ENCODE measurements at places on chromosomes 16 and 17. TPM values are rescaled to one million over a fixed set of nuclear protein-coding genes. Genes with fewer than 3 reads are reported as not detected.

DNA sequence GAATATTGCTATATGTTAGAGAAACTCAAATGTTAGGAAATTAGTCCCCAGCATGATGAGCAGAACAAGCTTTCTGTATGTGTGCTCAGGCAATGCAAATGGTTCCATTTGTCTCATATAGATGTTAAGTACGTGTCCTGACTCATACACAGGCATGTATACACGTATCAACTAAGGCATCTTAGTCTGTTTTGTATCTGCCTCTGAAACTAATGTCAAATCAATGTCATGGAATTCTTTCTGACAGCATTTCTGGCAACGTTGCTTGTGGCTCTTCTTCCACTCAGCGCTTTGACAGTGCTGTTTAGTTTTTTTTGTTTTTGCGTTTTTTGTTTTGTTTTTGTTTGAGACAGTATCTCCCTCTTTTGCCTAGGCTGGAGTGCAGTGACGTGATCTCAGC is 111.9 kb downstream of the CNTNAP4 start:
- H3K27ac ChIP-seq: no peak overlapping the region
- no peaks in the 10 kb centered on the region for H3K36me3 ChIP-seq
- DNase-seq: peak; percentile 8
- H3K4me3 ChIP-seq: no peak overlapping the region
- H3K27me3 ChIP-seq: no peaks in the 10 kb centered on the region

GRCh38 chr16:11585460-11586377 is 1.0 kb downstream of the LITAF start:
- no peak for DNase-seq
- no peak overlapping the region for H3K27ac ChIP-seq

DNA sequence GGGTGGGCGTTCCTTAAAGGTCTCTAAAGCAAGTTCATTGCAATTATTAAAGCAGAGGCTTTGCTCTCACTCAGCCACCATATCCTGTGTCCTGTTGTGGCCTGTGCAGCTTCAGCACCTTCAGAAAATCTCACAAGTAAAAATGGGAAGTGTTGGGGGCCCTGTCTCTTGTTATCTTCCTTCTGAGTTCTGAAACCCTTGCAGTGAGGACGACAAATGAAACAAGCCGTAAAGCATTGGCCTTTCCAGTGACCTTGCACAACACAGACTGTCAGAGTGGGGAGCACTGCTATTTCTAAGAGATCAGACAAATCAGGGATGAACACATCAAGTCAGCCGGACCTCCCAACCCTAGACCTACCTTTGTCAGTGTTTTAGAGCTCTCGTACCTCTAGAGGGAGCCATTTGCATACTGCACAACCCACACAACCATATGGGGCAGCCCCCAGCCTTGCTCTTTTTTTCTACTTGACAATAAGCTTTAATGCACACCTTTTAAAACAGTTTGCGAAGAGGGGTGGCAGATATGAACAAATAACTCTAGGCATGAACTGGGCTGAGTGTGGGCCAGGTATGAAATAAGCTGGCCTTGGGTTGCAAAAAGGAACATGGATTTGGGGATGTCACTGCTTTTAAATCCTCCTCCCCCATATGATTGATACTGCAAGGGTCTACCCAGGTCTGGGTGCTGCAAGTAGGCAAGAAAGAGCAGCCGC is 89.8 kb downstream of the KATNIP start:
- peak; percentile 62 for DNase-seq
- H3K4me1 ChIP-seq: no peaks in the 10 kb centered on the region
- no peak overlapping the region for H3K27ac ChIP-seq
- H3K36me3 ChIP-seq: no peaks in the 10 kb centered on the region

The TCAP gene
- 0.12 TPM for total RNA-seq

The NTN1 gene
- 0.22 TPM for total RNA-seq

The CTRB2 gene
- not detected for total RNA-seq

GRCh38 chr16:19706846-19707245 is 11.2 kb downstream of the KNOP1 start:
- no peaks in the 10 kb centered on the region for H3K27me3 ChIP-seq
- peaks cover 23% of the 10 kb centered on the region for H3K36me3 ChIP-seq
- no peak for DNase-seq
- H3K4me3 ChIP-seq: no peak overlapping the region

The SALL1 gene
- not detected for total RNA-seq

DNA sequence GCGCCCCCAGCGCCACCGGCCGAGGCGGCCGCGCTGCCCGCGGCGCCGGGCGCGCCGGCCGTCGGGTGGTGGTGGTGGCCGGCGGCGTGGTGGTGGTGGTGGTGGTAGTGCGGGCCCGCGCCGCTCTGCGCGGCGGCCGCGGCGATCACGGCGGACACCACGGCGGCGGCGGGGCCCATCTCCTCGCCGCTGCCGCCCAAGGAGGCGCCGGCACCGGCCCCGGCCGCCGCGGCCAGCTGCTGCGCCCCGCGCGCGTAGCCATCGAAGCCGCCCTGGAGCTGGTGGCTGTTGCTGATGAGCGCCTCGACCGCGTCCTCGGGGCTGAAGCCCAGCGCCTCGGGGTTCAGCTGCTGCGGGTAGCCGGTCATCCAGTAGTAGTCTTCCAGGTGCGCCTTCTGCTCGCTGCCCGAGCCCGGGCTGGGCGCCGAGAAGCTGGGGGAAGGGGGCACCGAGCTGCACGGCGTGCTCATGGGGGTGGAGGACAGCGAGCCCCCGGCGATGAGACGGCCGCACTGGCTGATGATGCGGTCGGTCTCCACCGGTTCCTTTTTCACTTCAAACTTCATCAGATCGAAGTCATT is 1.2 kb downstream of the MAF start:
- DNase-seq: no peak
- peaks cover 58% of the 10 kb centered on the region for H3K27me3 ChIP-seq
- H3K27ac ChIP-seq: no peak overlapping the region
- H3K4me1 ChIP-seq: no peaks in the 10 kb centered on the region
- no peaks in the 10 kb centered on the region for H3K36me3 ChIP-seq

The TEKT1 gene
- not detected for total RNA-seq

The SPNS1 gene
- total RNA-seq: 44.8 TPM

The IRX6 gene
- not detected for total RNA-seq

The NPIPB12 gene
- 36.6 TPM for total RNA-seq

The CARHSP1 gene
- total RNA-seq: 138 TPM

DNA sequence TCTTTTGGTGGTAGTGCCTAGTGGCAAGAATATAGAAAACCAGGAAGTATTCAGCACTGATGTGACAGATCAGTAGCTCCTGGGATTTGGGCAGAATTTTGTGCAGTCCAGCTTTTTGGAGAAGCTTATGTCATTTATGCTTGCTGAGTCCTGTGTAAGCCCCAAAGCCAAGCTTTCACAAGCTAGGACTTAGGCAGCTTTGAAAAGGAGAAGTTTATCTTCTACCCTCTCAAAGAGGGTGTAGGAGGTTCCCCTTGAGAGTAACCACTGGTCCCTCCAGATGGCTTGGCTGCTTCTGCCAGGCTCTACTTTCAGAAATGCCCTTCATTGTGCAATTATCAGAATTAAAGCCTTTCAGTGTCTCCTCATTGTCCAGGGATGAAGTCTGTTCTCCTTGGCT is 78.8 kb downstream of the CES1 start:
- no peaks in the 10 kb centered on the region for H3K4me1 ChIP-seq
- H3K36me3 ChIP-seq: no peaks in the 10 kb centered on the region
- no peak for DNase-seq
- no peak overlapping the region for H3K4me3 ChIP-seq

- no peaks in the 10 kb centered on the region for H3K36me3 ChIP-seq
- H3K4me1 ChIP-seq: no peaks in the 10 kb centered on the region
- DNase-seq: peak; percentile 74
- H3K27me3 ChIP-seq: no peaks in the 10 kb centered on the region
These were observed 12.8 kb upstream of the PRR14 start for GRCh38 chr16:30637944-30638343.

The WNT3 gene
- total RNA-seq: 4.9 TPM

The IL21R gene
- 0.55 TPM for total RNA-seq

GRCh38 chr17:45971698-45972141 is 27.3 kb upstream of the STH start:
- no peaks in the 10 kb centered on the region for H3K36me3 ChIP-seq
- no peaks in the 10 kb centered on the region for H3K4me1 ChIP-seq
- no peak overlapping the region for H3K27ac ChIP-seq
- no peak for DNase-seq
- H3K4me3 ChIP-seq: no peak overlapping the region
- peaks cover 16% of the 10 kb centered on the region for H3K27me3 ChIP-seq

DNA sequence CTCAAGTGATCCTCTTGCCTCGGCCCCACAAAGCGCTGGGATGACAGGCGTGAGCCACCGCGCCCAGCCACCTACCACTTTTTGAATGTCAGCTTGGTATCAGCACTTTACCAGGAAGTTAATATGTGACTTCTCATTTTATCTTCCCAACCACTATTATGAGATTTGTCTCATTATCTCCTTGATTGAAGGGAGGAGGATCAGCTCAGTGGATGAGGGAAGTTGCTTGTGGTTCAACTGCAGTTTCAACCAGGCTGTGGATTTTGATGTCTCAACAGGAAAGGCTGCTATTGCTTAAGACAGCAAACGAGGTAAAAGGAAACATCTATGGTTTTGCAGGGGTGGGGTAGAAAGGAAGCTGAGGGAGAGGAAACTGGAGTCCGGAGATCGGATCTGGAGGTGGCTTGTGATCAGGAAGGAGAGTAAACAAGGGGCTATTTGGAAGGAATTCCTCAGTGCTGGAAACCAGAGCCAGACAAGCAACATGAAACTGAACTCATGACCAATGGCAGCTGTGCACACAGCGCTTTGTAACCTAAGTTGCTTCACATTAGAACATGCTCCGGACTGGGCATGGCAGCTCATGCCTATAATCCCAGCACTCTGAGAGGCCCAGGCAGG is 180.5 kb downstream of the VPS53 start:
- H3K27ac ChIP-seq: no peak overlapping the region
- H3K4me1 ChIP-seq: no peaks in the 10 kb centered on the region
- no peaks in the 10 kb centered on the region for H3K36me3 ChIP-seq
- H3K27me3 ChIP-seq: no peaks in the 10 kb centered on the region
- no peak overlapping the region for H3K4me3 ChIP-seq

GRCh38 chr16:30985401-30986128 is 558 bp downstream of the HSD3B7 start:
- peaks cover 7% of the 10 kb centered on the region for H3K4me1 ChIP-seq
- no peaks in the 10 kb centered on the region for H3K27me3 ChIP-seq
- peak overlapping the region; percentile 52 for H3K4me3 ChIP-seq
- peak; percentile 54 for DNase-seq

GRCh38 chr17:78971756-78972506 is 7.8 kb downstream of the LGALS3BP start:
- H3K4me1 ChIP-seq: peaks cover 8% of the 10 kb centered on the region
- no peak overlapping the region for H3K4me3 ChIP-seq
- no peaks in the 10 kb centered on the region for H3K27me3 ChIP-seq
- no peaks in the 10 kb centered on the region for H3K36me3 ChIP-seq

DNA sequence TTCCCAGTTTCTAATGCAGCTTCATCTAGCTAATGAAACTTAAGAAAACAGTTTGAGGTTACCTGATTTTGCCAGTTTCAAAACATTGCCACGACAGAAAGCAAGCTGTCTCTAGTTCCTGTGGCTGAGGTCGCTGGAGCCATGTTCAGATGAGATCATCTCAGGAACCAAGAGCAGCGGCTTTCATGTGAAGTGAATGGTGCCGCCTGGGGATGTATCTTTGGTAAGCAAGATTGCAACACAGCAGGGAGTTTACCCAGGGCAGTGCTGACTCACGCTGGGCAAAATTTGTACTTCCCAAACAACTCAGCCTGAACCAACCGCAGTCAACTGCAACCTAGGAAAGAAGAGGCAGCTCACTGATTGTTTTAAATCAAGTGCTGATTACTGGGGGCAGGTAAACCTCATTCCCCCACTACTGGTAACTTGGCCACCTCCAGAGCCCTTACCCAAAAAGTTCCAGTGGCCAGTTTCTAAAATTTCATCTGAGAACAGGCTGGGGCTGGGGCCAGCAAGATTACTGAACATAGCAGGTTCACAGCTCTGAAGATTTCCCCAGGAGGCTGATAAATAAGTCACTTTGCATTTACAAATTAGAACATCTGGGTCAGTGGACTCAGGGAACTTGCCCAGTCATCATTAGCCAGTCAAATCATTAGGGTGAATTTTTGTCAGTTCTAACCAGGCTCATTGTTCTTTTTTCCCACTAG is at the start of gene RFFL:
Gene RFFL (minus strand): TSS at position 194 of the 710 bp plus-strand sequence. CDS start 37,154 bp downstream, outside the sequence.
- H3K4me1 ChIP-seq: peaks cover 28% of the 10 kb centered on the region
- peaks cover 28% of the 10 kb centered on the region for H3K36me3 ChIP-seq
- peak; percentile 93 for DNase-seq
- H3K27me3 ChIP-seq: no peaks in the 10 kb centered on the region
- peak within 1 kb of the TSS; percentile 38 for H3K4me3 ChIP-seq
- peak within 1 kb of the TSS; percentile 100 for H3K27ac ChIP-seq

- no peaks in the 10 kb centered on the region for H3K4me1 ChIP-seq
- H3K4me3 ChIP-seq: no peak overlapping the region
- H3K27me3 ChIP-seq: 0 out of 2 replicates have a peak, but pooled peaks cover under 1% of the 10 kb centered on the region
These were observed 7.3 kb downstream of the ABI3 start for GRCh38 chr17:49217651-49218413.

The CAVIN1 gene
- total RNA-seq: not detected

DNA sequence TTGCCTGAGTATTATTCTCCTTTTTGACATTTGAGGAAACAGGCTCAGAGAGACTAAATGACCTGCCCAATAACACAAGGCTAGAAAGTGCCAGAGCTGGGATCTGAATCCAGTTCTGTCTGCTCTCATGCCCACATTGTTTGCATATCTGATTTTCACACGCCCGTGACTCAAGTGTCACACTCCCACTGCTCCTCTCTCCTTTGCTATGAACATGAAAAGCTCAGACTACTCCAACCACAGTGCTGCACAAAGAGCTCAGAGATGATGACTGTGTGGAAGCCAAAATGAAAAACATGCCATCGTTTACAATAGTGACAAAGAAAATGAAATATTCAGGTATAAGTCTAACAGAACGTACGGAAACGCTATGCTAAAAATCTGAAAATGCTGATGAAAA is 107.9 kb downstream of the SMG6 start:
- H3K27ac ChIP-seq: no peak overlapping the region
- H3K27me3 ChIP-seq: no peaks in the 10 kb centered on the region
- H3K4me1 ChIP-seq: peaks cover 27% of the 10 kb centered on the region
- peak; percentile 21 for DNase-seq

GRCh38 chr16:88651276-88651988 is 579 bp upstream of the CYBA start:
- H3K4me1 ChIP-seq: no peaks in the 10 kb centered on the region
- no peaks in the 10 kb centered on the region for H3K27me3 ChIP-seq
- H3K4me3 ChIP-seq: no peak overlapping the region
- no peaks in the 10 kb centered on the region for H3K36me3 ChIP-seq
- DNase-seq: no peak
- H3K27ac ChIP-seq: no peak overlapping the region

GRCh38 chr16:245105-245504 is 10.5 kb downstream of the FAM234A start:
- H3K27ac ChIP-seq: no peak overlapping the region
- no peaks in the 10 kb centered on the region for H3K36me3 ChIP-seq
- DNase-seq: no peak
- no peak overlapping the region for H3K4me3 ChIP-seq

- H3K27ac ChIP-seq: no peak overlapping the region
- no peak overlapping the region for H3K4me3 ChIP-seq
- no peaks in the 10 kb centered on the region for H3K27me3 ChIP-seq
- no peaks in the 10 kb centered on the region for H3K36me3 ChIP-seq
These were observed 36.8 kb downstream of the VAT1L start for GRCh38 chr16:77825196-77825595.
